Right cardiac atrium (tissue), 5 donors: ENCODE measurements at places on chromosomes 16 and 17. TPM values are rescaled to one million over a fixed set of nuclear protein-coding genes. Genes with fewer than 3 reads are reported as not detected.

DNA sequence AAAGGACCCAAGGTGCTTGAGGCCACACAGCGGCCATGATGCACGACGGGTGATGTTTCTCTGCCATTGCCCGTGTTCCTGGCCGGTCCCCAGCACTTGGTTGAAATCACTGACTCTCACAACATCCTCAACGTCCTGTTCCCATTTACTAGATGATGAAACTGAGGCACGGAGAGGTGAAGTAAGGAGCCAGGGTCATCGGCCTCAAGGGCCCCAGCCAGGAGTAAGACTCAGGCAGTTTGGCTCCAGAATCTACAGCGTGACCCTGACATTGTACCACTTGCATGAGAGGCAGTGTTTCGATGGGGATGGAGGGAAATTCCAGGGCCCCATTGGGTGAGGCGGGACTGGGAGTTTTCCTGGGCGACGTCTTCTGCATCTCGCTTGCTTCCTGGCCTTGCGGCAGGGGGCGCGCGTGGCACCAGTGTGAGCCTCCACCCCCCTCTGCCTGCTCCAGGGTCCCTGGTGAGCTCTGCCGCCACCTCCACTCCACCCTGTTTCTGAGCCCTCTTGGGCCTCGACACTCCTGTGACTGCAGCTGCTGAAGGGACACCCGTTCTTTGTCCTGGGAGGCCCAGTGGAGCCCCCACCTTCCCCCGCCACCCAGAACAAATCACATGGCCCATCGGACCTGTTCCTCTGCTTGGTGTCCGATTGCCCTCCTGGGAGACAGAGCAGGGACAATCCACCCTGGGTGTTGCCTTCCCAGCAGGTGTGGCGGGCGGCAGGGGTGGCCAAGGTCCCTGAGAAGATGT lies 133.0 kb upstream of the GSE1 start:
- no peak for DNase-seq

GRCh38 chr17:46853896-46854444 lies 2.6 kb downstream of the WNT9B start:
- no peak for DNase-seq

DNA sequence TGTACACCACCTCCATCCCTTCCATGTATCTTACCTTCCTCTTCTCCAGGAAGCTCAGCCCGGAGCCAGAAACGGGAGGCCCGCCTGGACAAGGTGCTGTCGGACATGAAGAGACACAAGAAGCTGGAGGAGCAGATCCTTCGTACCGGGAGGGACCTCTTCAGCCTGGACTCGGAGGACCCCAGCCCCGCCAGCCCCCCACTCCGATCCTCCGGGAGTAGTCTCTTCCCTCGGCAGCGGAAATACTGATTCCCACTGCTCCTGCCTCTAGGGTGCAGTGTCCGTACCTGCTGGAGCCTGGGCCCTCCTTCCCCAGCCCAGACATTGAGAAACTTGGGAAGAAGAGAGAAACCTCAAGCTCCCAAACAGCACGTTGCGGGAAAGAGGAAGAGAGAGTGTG lies 756 bp upstream of the MVP start:
- no peak for DNase-seq

PIRT gene
- polyA plus RNA-seq: 0.02 TPM

HSPB9 gene
- 0.18 TPM for polyA plus RNA-seq

PRR35 gene
- polyA plus RNA-seq: not detected

- no peak for DNase-seq
These were observed 16.4 kb downstream of the SAP30BP start for GRCh38 chr17:75683583-75683982.

ITPRIPL2 gene
- polyA plus RNA-seq: 5.8 TPM

- DNase-seq: peak; percentile 33
These were observed 5.0 kb downstream of the NECAB2 start for GRCh38 chr16:83973077-83973476.

DNA sequence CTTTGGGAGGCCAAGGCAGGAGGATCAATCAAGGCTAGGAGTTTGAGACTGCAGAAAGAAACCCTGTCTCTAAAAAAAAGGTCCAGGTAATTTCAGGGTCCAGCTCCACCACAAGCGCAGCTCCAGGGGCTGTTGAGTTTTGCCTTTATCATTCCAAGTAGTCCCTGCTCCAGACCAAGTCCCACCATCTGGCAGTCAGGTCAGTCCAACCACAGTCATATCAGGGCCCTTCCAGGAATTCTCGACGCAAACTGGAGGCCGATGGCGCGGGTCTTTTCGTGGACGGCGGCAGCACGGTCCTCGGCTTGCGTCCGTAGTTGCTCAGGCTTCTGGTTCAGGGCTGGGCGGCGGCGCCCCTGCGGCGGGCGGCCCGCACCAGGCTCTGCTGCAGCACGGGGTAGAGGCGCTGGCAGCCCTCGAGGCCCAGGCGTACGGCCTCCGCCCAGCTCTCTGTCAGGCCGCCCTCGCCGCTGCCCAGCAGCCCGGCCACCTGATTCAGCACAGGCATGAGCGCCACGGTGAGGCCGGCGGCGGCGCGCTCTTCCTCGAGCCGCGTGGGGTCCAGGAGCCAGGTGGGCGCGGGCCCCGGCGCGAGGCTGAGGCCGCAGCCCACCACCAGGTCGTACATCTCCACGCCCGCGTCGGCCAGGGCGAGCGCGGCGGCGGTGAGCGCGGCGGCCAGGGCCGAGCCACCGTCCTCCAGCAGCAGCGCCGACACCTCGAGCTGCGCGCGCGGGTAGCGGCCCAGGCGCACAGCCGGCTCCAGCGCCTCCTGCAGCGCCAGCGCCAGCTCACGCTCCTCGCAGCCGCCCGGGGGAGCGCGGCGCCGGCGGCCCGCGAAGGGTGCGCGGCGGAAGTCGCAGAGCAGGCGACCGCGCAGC lies 752 bp downstream of the EXOSC6 start:
- peak; percentile 72 for DNase-seq

- DNase-seq: peak; percentile 84
These were observed 5.2 kb downstream of the ITGA3 start for GRCh38 chr17:50060951-50061712.

DNA sequence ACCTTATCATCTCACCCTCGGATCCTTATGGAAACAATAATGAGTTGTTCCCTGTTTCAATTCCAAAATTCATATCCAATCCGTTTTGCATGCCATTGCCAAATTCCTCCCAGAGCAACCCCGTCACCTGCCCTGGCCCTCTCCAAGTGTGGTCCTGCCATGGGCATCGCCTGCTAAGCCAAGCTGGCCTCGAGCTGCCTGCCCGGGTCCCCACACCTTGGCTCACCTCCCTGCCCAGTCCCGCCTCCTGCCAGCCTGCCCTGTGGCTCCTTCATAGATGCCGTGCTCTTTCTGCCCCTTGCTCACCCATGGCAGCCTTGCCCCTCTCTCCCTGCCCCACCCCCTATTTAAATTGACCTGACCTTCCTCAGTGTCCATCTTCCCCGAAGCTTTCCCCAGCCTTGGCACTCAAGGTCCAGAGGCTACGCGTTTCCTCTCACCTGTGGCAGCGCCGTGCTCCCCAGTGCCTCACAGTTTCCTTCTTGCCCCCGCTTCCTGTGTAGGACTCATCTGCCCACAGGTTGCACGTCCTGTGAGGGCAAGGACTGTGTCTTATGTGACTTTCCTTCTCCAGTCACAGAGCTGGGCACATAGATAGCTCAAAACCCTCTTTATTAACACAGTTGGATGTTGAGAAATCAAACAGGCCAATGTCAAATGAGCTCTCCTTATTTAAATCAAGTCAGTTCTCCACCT lies 12.7 kb downstream of the MAPT start:
- no peak for DNase-seq

CMIP gene
- polyA plus RNA-seq: 9.0 TPM

GRCh38 chr16:50900391-50900942 lies 158.6 kb downstream of the CYLD start:
- no peak for DNase-seq

DNA sequence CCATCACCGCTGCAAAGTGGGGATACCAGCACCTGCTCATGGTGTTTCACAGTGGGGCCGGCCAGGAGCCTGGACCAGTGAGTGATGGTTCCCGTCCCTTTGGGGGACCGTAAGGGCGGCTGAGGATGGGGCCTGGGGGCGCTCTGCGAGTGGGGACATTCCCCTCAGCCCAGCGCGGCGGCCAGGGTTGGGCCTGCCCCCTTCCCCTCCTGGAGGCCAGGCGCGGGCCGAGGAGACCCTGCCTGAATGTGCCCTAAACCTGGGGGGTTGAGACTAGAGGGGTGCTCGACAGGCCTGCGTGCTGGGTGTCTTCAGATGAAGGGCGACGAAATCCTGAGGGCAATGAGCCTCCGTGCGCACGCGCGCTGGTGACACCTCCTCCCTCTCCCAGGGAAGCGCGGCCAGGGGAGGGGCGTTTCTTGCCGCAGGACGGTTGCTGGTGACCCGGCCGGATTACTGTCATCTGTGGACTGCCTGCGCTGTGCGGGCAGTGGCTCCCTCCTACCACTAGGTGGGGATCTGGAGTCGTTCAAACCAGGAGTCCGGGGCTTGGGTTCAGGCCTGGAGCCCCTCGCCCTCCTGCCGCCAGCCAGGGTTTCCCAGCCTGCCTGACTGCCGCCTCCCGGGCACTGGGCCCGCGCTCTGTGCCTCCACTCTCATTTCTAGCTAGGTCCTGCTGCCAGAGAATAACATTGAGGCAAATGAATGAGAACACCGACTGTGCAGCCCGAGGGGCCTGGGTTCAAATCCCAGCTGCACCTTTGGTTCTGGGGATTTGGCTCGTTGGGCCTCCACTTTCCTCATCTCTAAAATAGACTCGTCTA lies 17.1 kb downstream of the TBX2 start:
- DNase-seq: peak; percentile 94

SRRM2 gene
- 402 TPM for polyA plus RNA-seq

ABCC12 gene
- polyA plus RNA-seq: not detected

FOXN1 gene
- polyA plus RNA-seq: not detected

GRCh38 chr17:82236142-82236971 lies 7.5 kb downstream of the SLC16A3 start:
- DNase-seq: peak; percentile 85

CIITA gene
- polyA plus RNA-seq: 7.3 TPM

- DNase-seq: peak; percentile 65
These were observed 18.1 kb downstream of the SPATA32 start for GRCh38 chr17:45243750-45244149.

DNA sequence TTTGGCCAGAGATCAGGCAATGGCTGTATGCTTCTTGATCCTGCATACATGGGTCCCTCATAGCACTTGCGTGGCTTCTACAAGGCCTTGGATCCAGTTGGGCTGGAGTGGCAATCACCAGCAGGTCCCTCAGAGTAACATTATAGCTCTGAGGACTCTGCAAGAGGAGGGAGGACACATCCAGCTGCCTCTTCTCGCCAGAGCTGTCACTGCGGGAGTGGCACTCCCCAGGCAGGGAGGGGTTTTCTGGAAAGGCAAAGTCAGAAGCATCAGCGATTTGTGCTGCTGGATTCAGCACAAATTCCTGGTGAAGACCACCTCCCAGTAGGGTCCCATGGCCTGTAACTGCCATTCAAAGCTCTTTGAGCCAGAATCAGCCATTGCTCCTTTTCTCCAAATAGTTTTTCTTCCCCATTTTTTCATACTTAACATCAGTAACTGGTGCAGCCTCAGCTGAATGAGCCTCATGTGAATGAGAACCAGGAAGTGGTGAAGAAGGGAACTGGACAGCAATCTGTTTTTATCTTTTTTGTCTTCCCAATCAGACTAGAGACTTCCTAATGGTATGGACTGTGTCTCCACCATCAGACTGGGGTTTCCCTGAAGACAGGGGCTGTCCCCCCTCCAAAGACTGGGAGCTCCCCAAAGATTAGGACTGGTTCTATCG lies 40.6 kb upstream of the HOXB13 start:
- no peak for DNase-seq

C17orf67 gene
- 0.43 TPM for polyA plus RNA-seq

DNA sequence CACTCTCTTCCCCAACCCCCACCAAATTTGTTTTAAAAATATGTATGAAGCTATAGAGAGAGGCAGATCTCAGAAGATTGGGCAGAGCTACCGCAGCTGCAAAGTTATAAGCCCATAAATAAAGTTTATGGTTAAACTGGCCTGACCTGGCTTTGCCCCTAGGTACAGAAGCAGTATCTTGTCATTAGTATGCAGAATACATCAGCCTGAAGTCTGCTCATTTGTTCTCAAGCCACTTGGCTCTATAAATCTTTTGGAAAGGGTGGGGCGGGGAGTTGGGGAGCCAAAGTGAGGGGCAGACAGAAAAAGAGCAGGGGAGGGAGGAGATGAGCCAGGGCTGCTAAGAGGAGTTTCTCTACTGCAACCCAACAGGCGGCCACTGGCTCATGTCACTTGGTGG lies 113.2 kb downstream of the SOX9 start:
- DNase-seq: no peak

GRCh38 chr17:13601776-13602551 lies at the start of gene HS3ST3A1:
Gene HS3ST3A1, minus strand, starts transcription at chr17:13601929. Its CDS starts 800 bp downstream, at chr17:13601129.
- peak; percentile 78 for DNase-seq
